Hematopoietic multipotent progenitor cell (in vitro differentiated cells): ENCODE measurements at places on chromosomes 12 and 14. TPM values are rescaled to one million over a fixed set of nuclear protein-coding genes. Genes with fewer than 3 reads are reported as not detected.
A peak's percentile ranks its signal among the peaks of the same experiment; 100 is the strongest.

RNASE3 gene
- total RNA-seq, result 3.0 TPM

- DNase-seq, result no peak
Observed at GRCh38 chr14:91586410-91586809, 76.3 kb upstream of the PPP4R3A start.

GRCh38 chr12:87344699-87345098 is 684.5 kb downstream of the C12orf50 start:
- peak; percentile 1 for DNase-seq

GRCh38 chr12:9710584-9711375 is 22.1 kb downstream of the CLECL1 start:
- DNase-seq, result no peak

SYNDIG1L gene
- not detected for total RNA-seq

LIN7A gene
- 0.81 TPM for total RNA-seq

DNA sequence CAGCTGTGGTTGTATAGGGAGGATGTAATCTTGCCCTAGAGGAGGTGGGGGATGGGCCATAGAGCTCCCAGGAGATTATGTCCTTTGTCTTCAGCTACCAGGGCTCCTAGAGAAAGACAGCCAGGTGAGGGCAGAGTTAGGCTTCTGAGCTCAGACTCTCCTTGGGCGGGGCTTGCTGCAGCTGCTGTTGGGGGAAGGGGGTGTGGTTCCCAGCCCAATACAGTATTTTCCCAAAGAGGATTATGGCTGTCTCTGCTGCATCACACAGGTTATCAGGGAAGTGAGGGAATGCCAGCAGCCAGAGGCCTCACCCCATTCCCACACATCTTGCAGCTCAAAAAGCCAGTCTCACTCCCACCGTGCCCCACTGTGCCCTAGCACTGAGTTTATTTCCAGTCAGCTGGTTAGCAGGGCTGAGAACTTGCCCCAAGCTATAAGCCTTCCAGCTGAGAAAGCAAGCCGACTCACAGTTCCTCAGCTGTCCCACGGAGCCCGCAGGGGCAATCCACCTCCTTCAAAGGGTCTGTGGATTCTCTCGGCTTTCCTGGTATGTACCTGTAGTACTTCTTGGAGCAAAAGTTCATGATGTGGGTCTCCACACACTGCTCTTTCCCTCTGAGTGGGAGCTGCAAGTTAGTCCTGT is 217.3 kb upstream of the CPNE8 start:
- no peak for DNase-seq

DNA sequence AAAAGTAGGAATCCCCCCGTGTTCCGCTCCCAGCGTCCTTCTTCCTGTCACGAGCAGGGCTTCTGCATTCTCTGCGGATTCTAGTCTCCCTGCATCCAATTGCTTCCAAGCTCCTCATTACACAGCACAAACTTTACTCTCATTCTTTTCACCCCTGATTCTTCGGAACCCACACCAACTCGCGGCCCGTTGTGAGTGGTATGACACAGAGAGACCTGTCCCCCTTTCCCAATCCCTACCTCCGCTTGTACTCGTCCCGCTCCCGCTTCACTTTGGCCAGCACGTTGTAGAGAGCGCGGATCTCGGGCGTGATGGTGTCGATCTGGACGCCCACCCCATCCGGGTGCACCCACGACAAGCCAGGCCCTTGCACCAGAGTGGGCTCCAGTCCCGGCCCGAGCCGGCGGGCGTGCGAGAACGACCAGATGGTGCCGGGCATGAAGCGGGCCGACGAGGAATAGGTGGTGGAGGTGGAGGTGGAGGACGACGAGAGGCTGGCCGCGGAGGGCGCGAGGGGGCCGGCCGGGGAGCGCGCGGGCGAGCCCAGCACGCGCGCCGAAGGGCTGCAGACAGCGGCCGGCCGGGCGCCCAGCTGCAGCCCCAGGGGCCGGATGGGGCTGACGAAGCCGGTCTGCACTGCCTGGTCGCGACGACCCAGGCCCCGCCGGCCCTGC is 687 bp downstream of the IFFO1 start:
- no peak for DNase-seq

- DNase-seq, result peak; percentile 73
Observed at GRCh38 chr12:122067966-122068365, 10.6 kb upstream of the MLXIP start.

TAS2R8 gene
- total RNA-seq, result not detected

- DNase-seq, result peak; percentile 20
Observed at GRCh38 chr14:25042362-25043299, 7.3 kb downstream of the STXBP6 start.

DNA sequence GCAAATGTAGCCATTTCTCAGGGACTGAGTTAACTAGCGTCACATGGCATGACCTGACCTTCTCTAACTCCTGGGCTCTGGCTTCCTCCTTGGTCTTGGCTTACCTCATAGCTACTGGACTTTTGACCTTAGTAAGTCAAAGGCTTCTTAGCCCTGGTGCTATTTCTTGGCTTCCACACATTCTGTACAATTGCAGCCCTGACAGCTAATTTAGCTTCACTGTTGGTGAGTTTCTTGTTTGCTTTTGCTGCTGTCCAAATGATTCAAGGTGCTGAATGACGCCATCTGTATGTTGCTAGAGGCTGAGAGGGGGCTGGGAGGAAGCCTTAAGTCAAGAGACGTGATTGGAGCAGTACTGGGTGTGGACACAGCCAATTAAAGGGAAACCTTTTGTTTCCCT is 202.7 kb downstream of the PRKD1 start:
- DNase-seq, result no peak

DNA sequence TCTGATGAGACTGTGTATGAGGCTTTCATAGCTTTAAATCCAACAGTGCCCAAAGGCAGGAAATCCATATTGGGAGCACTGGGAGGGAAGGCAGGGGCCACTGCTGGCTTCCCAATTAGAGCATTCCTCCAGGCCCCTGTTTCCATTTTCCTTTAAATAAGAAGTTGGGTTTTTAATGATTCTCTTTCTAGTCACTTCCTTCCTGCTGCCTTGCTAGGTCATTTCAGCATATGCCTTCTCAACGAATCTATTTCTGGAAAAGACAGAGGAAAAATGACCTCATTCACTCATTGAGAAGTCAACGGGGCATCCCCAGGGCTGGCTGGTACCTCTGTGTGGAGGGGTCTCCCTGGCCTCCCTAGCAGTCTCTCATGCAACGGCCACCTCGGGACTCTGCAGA is 43.5 kb downstream of the IGF1 start:
- DNase-seq, result no peak

- DNase-seq, result no peak
Observed at GRCh38 chr12:106018286-106018685, 120.5 kb downstream of the NUAK1 start.

GRCh38 chr12:2851931-2852330 is 4.9 kb downstream of the TEX52 start:
- no peak for DNase-seq

GRCh38 chr14:105859717-105860614 is 333.6 kb downstream of the TMEM121 start:
- DNase-seq, result no peak

CCDC175 gene
- 0.54 TPM for total RNA-seq

ZCCHC8 gene
- 16.4 TPM for total RNA-seq

BCL2L14 gene
- not detected for total RNA-seq

POTEM gene
- not detected for total RNA-seq

TMEM253 gene
- total RNA-seq, result not detected

DNA sequence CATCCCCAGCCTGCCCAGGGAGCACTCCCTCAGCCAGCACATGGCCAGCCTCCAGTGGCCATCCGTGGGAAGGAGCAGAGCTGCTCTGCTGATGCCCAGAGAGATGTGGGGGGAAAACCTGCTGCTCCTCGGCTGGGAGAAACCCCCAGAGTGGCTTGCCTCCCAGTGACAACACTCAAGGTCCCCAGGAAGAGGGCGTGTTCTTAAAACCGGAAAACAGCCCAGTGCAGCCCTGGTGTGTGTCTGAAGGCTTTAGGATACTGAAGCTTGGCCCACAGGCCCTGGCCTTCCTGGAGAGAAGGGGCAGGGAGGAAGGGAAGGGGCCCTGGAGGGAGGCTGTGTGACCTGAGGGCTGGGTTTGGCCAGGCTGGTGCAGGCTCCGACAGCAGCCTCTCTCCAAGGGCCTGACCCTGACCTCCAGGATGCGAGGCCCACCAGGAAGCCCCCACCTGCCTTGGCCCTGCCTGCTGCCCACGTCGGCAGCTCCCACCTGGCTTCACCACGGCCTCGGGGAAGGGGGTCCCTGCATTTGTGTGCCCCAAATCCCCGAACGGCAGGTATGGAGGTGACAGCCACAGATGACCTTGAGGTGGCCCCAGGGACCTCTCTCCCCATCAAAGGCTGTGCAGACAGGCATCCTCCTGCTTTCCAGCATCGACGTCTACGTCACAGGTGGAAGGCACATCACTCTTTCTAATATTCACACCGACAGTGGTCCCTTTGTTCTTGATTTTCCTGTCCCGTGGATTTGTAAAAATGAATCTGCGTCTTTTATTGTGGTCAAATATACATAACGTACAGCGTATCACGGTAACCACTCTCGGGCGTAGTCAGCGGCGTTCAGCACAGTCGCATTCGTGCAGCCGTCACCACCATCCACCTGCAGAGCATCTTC is 190.0 kb upstream of the C14orf180 start:
- DNase-seq, result no peak

PRR4 gene
- total RNA-seq, result 1.1 TPM

DNA sequence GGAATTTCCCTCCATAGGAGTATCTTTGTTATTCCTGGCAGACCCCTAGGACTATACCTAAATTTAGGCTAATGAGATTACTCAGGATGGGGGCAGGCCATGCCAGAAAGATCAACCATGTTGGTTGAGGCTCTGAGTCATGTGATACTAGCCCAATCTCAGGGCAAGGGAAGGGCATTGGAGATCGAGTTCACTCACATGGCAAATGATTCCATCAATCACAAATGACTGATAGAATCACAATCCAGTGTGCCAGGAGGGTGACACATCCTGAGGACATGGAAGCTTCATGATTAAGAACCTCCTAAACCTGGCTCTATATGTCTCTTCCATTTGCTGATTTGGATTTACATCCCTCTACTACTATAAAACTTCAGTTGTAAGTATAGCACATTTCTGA is 182.3 kb downstream of the NTF3 start:
- DNase-seq, result no peak

DNA sequence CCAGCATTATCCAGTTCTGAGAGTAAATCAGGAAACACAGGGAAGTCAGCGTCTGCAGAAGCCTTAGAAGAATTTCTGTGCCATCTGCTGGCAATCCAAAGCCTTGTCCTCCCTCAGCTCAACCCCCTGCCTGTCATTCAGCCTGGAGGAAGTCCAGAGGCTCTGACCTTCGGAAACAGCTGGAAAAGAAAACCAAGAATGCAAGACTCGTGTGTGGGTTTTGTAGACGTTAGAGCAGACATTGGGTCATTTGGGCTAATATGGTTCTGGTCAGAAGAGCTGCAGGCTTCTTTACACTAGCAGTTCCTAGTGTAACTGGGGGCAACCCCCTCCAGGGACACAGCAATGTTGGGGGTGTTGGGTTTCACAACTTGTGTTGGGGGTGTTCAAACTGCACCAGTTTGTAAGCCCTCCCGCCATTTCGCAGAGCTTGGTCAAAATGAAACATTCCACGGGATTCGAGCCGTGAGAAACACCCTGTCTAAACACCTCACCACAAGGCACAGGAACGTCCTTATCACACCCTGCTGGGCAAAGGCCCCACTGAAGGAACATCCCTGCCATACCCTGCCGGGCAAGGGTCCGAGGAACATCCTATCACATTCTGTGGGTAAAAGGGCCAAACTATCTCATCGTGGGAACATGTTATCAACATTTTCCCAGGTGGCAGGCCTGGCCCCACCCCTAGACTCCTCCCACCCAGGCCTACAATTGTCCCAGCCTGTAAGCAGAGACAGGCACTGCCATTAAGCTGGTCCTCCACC is 21.0 kb upstream of the SERPINA4 start:
- DNase-seq, result no peak

DNA sequence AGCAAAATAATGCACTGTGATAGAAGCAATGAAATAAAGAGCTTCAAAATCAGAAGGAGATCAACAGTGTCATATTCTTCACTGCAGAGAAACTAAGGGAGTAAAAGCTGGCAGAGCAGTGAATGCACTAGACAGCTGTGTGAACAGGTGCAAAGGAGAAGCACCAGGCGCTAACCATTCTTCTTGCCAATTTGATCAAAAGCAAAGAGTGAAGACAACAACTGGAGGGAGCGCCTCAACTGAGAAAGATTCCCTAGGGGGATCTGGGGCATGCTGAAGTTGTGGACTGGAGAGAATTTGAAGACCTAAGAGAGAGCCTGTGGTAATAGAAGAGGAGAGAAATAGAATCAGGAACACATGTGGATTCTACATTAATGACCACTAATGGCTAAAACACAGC is 50.4 kb upstream of the OVCH1 start:
- no peak for DNase-seq

DNA sequence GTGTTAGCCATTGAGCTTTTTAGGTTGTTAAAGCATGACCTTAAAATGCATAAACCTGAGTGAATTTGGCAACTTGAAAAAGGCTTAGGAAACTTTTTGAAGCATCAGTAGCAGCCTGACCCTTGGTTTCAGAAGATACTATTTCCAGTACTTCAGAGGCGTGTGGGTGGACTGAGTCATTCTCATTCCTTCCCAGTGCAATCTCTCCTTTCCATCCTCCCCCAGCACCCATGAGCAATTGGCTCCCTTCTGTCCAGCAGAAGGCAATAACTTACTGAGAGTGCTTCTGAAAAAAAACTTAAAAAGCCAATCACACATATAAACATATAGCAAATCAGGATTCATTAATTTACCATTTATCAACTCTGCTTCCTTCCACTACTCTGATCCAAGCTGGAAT is 299.3 kb upstream of the STXBP6 start:
- no peak for DNase-seq

DNA sequence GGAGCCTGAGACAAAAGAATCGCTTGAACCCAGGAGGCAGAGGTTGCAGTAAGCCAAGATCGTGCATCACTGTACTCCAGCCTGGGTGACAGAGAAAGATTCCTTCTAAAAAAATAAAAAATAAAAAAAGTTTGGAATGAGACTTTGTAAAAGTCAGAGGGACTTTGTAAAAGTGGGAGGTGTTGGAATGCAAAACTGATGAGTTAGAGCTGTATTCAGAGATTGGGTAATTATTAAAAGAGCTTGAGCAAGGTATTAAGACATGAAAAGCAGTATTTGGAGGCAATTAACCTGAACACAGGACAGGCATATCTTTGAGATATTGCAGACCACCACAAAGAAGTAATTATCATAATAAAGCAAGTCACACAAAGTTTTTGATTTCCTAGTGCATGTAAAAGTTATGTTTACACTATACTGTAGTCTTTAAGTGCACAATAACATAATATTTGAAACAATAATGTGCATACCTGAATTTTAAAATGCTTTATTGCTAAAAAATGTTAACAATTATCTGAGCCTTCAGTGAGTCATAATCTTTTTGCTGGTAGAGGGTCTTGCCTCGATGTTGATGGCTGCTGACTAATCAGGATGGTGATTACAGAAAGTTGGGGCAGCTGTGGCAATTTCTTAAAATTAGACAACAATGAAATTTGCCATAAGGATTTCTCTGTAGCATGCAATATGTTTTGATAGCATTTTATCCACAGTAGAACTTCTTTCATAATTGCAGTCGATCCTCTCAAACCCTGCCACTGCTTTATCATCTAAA is 33.1 kb downstream of the PHLDA1 start:
- no peak for DNase-seq

DNA sequence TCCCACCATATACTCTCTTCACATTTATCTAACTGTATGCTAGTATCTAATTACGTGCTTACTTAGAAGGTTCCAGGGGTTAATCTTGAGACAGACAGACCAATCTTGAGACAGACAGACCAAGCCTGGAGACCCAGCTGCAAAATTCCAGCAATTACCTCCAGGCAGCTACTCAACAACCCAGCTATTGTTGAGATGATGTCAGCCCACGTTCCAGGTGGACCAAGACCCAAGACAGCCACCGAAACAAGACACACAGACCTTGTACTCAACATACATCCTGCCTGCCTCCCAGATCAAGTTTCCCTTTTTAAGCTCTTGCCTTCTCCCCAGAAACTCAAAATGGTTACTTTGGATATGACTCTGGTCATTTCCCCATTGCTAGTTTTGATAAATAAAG is 64.9 kb upstream of the VASH1 start:
- DNase-seq, result no peak
